ENCODE measurements at places on chromosomes 16 and 17.

- no peak for DNase-seq
Observed at GRCh38 chr17:71057448-71057847, 888.1 kb downstream of the KCNJ2 start.

- no peak for DNase-seq
Observed at GRCh38 chr17:67194134-67194533, 50.9 kb downstream of the HELZ start.

DNA sequence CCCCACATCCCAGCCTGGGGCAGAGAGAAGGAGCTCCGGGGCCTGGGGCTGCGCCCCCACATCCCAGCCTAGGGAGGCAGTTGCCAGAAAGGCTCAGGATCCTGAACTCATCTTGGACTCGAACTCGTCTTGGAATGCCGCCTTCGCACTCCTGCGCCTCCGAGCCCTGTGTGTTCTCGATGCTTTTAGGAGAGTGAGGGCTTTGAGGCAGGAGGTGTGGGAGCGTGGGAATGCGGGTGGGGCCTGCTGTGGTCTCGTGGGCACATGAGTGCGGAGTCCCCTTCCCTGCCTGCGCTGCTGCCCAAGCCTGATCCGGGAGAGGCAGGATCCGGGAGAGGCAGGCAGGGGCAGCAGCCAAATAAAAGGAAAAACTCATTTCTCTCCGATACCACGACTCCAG lies 1.2 kb downstream of the BHLHA9 start:
- DNase-seq = no peak

DNA sequence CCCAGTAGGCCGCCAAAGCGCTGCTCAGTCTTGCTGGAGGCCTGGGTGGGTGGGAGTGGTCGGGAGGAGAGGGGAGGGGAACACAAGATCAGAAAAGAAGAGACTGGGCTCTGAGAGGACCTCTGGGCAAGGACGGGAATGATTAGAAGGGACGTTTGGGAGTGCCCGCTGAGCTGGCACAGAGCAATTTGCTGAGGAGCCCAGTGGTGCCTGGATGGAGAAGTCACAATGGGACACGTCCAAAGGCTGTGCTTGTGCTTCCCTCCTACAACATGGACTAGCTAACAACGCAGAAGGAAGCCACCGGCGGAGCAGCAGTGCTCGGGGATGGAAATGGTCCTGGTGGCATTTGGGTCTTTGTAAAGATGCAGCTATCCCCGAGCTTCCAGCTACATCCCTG lies 45.6 kb upstream of the CACNG4 start:
- no peak for DNase-seq

GRCh38 chr17:82016875-82017459 lies 5.7 kb downstream of the CENPX start:
- DNase-seq = no peak

- peak; percentile 53 for DNase-seq
Observed at GRCh38 chr17:78040440-78041385, 82.2 kb downstream of the TNRC6C start.

GRCh38 chr16:59886021-59886420 lies 1151.9 kb upstream of the GOT2 start:
- DNase-seq = no peak

Measured in mucosa of descending colon (tissue), 3 donors.